ENCODE measurements at places on chromosomes 12 and 14.
A peak's percentile ranks its signal among the peaks of the same experiment; 100 is the strongest.

GRCh38 chr14:72663076-72663487 lies 230.8 kb downstream of the DPF3 start:
- no peak for DNase-seq

- no peak for DNase-seq
Observed at GRCh38 chr12:75943730-75944096, 87.9 kb downstream of the PHLDA1 start.

- no peak for DNase-seq
Observed at GRCh38 chr12:114952573-114953271, 268.7 kb upstream of the TBX3 start.

DNA sequence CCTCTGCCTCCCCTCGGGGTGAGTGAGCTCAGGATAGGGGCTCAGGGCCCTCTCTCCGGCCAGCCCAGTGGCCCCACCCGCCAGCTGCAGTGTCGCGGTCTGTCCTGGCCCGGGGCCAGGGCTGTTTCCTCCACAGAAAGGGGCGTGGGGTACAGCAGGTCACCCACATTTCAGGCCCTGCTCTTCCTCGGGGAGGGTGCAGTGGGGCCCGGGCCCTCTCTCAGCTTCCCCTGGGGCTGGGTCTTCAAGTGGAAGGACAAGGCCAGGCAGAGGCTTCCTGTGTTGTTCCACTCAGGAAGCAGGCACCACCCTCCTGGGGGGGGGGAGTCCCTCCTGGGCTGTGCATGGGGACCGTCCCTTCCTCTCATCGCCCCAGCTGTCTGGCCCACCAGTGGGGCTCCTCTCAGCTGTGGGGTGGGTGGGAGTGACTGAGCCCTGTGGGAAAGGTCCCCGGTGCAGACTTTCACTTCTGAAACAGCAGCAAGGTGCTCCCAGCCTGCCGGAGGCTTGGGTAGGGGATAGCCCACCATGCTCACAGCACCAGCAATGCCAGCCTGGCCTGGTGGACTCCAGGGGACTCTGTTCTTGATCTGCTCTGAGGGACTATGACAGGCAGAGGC lies 3.7 kb downstream of the GPR132 start:
- peak; percentile 45 for DNase-seq

DNA sequence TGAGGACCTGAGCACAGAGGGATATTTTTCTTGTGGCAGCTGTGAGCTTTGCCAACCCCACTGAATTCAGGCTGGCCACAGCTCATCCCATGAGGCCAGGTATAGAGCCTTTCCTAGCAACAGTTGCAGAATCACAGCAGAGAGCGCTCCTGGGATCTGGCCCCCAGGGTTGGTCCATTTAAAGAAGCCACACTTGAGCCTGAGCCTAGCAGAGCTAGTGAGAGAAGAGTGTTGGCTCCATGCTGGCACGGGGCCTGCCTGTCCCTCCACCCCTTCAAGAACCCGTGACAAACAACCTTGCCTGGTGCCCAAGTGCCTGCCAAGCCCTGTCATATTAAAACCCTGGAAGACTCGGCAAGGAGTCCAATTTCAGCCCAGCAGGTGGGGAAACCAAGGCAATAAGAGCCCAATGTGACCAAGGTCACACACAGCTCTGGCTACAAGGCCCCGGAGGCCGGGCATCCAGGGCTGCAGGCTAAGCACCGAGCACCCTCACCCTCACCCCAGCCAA lies 91.6 kb downstream of the LRRC74A start:
- no peak for DNase-seq

GRCh38 chr14:52960627-52961026 lies 9.8 kb upstream of the FERMT2 start:
- DNase-seq: peak; percentile 24

- no peak for DNase-seq
Observed at GRCh38 chr12:43551971-43552559, at the start of gene ADAMTS20. ADAMTS20 (minus strand) TSS chr12:43552203; CDS start chr12:43551921, 282 bp downstream.

DNA sequence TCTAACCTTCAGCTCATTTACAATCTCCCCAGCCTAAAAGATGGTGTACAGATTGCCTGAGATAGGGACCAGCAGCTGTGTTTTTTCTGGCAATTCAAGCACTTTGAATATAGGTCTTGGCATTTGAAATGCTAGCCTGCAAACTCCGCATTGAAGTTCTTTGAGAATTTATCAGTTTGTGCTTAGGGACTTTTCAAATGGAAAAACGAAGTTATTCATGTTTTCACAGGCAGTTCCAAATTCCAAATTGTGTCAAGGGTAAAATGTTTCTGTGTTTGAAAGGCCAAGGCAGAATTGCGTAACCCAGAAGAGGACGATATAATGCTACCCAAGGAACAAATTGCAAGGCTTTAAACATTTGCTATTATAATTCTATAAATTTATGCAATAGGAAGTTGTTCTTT lies 168.9 kb upstream of the RASSF8 start:
- DNase-seq: no peak

DNA sequence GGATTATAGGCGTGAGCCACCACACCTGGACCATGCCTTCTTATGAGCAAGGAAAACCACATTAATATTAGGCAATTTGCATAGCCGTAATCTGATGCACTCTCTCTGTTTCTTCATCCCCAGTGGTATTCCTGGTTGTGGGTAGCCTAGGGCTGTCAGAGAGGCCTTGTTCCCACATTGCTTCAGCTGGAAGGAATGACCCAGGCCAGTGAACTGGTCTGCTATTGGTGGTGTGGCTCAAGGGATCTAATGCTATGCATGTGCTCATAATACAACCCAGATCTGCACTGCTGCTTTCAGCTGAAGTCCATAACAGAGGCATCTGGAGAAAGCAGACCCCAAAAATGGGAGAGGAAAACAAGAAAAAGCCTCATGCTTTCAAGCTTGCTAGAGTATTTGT lies 33.1 kb upstream of the G2E3 start:
- DNase-seq: no peak

- DNase-seq: peak; percentile 8
Observed at GRCh38 chr14:104292084-104292970, 153.9 kb downstream of the KIF26A start.

DNA sequence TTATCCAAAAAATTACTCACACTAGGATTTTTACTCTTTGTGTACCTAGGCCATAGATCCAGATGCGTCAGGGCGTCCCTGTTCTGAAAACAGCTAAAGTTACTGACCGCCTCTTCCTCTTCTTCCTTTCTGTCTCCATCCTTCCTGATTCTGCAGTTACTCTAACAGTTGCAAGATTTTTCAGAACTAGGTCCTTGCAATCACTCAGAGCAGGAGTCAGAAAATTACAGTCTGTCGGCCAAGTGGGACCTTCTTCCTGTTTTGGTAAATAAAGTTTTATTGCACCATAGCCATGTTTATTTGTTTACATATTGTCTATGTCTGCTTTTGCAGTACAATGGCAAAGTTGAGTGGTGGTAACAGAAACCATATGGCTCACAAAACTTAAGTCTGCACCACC lies 25.6 kb upstream of the FGF6 start:
- no peak for DNase-seq

GRCh38 chr12:130576371-130576816 lies 139.7 kb downstream of the RIMBP2 start:
- no peak for DNase-seq

DNA sequence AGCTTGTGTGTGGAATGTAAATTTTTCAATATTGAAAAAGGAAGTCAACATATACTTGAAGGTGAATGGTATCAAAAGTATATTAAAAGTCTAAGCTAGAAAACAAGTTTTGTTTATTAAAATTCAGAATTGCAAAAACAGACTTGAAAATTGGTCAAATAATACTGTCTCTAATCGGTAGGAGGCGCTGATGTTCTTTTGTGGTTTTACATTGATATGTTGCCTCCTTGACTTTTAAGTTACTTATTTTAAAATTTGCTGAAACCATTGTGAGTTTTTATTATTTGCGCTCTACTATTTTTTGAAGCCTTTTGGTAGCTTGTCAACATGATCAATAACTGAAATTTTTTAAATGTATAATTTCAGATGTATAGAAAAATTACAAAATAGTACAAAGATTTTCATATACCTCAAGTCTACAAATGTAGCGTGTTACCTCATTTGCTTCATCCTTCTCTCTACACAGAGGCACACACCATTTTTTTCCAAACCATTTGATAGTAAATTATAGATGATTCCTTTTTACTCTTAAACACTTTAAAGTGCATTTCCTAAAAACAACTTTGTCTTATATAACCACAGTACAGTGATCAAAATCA lies 6.9 kb downstream of the RTRAF start:
- no peak for DNase-seq

- no peak for DNase-seq
Observed at GRCh38 chr14:100820957-100821356, 5.0 kb upstream of the MEG3 start.

DNA sequence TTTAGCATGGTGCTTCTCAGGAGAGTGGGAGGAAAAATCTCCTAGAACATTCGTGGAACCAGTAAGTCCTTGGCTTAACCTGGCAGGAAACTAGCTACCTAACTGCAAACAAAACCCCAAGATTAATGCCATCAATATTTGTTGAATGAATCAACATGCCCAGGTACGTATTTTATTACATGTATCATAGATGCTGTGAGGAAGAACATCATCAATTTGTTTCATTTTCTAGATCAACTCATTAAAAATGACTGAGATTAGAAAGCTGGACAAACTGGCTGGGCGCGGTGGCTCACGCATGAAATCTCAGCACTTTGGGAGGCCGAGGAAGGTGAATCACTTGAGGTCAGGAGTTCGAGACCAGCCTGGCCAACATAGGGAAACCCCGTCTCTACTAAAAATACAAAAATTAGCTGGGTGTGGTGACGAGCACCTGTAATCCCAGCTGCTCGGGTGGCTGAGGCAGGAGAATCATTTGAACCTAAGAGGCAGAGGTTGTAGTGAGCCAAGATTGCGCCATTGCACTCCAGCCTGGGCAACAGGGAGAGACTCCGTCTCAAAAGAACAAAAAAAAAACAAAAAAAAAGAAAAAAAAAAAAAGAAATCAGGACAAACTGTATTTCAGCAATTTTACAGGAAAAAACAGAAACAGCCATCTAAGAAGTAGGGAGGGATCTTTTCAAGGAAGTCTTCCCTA lies 88.7 kb downstream of the NTN4 start:
- DNase-seq: no peak

- DNase-seq: no peak
Observed at GRCh38 chr12:53596920-53597363, 29.2 kb downstream of the ATF7 start.

- DNase-seq: no peak
Observed at GRCh38 chr12:95646781-95647190, 95.5 kb upstream of the USP44 start.

DNA sequence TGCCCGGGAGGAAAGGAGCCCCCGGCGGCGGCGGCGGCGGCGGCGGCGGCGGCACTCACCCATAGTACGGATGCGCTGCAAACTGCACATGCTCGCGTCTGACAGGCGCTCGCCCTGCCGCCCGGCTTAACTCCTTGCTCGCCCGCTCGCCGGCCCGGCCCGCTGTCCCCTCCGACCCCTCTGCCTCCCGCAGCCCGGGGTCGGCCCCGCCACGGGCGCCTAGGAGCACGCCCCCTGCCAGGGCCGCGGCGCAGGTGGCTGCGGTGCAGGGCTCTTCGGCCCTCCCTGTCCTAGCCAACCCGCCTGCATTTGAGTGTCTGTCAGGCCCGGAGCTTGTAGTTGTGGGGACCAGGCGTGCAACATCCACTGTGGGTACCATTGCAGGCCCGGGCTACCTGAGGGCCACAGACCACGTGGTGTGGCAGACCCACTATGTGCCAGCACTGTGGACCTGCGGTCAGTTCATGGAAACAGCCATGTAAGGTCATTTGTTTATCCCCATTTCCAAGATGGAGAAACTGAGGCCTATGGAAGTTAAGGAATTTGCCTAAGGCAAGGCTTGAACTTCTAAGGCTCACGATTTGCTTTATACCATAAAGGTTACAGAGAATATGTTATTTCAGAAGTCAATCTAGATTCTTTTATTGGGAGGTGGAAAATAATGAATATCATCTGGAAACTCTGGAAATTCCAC lies 17.6 kb upstream of the PLEKHH1 start:
- no peak for DNase-seq

- DNase-seq: no peak
Observed at GRCh38 chr14:35929186-35929585, 103.0 kb downstream of the BRMS1L start.

DNA sequence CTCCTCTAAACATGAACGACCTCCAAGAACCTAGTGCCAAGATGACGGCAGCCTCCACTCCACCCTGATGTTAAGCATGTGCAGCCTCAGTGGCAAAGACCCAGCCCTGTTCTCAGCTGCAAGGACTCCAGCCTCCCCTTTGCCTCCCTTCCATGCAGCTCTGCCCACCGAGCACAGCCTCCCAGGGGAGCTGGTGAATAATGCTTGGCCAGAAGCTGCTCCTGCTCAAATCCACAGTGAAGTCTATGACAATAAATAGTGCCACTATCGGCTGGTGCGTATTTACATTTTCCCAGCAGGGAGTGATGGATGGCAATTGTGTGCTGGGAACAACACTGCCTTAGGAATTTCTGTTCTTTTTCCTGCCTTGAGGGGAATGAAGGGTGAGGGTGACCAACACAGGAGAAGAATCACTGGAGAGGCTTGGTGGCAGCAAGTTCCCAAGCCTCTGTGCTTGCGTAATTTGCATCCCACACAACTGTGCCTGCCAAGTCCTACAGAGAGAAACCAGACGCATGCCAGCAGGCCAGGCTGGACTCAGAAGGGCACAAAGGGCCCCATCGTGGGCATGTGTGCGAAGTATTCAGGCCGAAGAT lies 29.9 kb upstream of the TC2N start:
- no peak for DNase-seq

DNA sequence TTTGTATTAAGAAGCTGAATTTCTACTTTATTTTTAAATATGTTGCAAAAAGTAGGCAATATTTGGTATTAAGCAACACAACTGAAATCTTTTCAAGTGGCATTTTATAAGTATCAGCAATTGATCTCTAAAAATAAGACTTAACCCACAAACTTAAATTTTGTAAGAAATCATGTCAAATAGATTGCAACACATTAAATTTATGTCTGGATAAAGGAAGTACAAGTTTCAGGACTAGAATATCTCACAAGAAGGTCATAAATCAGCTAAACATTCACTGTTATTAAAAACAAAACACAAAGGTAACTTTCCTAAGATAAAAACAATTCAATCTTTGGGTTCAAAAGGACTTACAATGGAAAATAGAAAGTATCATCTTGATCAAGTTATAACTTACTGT lies 32.8 kb downstream of the CPNE8 start:
- DNase-seq: no peak

- peak; percentile 53 for DNase-seq
Observed at GRCh38 chr12:14613718-14614117, 46.0 kb upstream of the PLBD1 start.

DNA sequence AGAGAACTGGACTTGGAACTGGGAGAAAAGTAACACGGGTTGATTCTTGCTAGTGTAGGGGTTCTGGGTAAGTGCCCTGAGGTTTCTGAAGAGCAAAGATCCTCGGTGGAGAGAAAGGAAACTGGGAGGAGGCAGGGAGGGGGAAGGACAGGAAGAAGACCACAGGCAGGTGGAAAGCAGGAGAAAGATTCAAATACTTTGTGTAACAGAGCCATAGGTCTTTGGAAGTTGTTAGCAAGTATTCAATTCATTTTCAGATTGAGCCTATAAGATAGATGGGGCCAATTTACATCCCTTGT lies 1.3 kb downstream of the PNP start:
- DNase-seq: no peak

GRCh38 chr14:75232597-75232996 lies 46.0 kb upstream of the FOS start:
- peak; percentile 84 for DNase-seq

- no peak for DNase-seq
Observed at GRCh38 chr12:47224563-47225133, 144.9 kb upstream of the AMIGO2 start.

GRCh38 chr14:68553311-68553710 lies 239.6 kb downstream of the ZFP36L1 start:
- DNase-seq: no peak

GRCh38 chr12:4855121-4855924 lies 54.4 kb upstream of the KCNA1 start:
- peak; percentile 71 for DNase-seq

GRCh38 chr12:89111964-89112363 lies 240.3 kb downstream of the DUSP6 start:
- DNase-seq: no peak

Data from CD4-positive, alpha-beta T cell treated with Interleukin-4 for 1 hour (primary cell).